ENCODE measurements at places on chromosomes 3 and 15.

GRCh38 chr15:60740787-60741354 lies 261.9 kb upstream of the ICE2 start:
- DNase-seq = no peak

DNA sequence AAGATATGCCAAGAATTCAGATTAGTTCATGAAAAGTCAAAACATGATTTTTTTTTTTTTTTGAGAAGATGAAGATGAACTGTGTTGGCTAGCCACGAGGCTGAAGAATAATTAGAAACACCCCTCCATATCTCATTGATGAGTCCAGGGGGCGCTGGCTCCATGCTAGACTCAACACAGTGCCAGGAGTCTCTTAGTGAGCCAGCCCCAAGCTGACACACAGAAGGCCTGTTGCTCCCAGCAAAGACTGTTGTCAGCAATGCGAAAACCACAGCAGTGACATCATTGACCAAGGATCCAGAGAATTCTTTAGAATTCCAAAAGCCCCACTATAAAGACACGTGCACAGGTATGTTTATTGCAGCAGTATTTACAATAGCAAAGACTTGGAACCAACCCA lies 185.2 kb downstream of the ANXA2 start:
- DNase-seq = no peak

DNA sequence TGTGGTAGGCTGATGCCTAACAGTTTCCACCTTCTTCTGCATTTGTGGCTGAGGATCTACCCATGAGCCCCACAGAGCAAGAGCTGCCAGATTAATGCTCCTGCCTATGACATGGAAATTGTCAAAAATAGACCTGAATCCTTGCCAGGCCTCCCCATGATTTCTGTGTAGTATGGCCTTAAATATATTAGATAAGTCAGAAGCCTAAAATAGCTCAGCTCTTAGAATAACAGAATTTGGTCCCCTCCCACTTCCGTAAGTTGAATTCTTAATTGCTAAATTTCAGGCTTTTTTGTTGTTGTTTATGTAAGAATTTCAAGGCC lies 129.0 kb downstream of the SERPINI1 start:
- DNase-seq = no peak

DNA sequence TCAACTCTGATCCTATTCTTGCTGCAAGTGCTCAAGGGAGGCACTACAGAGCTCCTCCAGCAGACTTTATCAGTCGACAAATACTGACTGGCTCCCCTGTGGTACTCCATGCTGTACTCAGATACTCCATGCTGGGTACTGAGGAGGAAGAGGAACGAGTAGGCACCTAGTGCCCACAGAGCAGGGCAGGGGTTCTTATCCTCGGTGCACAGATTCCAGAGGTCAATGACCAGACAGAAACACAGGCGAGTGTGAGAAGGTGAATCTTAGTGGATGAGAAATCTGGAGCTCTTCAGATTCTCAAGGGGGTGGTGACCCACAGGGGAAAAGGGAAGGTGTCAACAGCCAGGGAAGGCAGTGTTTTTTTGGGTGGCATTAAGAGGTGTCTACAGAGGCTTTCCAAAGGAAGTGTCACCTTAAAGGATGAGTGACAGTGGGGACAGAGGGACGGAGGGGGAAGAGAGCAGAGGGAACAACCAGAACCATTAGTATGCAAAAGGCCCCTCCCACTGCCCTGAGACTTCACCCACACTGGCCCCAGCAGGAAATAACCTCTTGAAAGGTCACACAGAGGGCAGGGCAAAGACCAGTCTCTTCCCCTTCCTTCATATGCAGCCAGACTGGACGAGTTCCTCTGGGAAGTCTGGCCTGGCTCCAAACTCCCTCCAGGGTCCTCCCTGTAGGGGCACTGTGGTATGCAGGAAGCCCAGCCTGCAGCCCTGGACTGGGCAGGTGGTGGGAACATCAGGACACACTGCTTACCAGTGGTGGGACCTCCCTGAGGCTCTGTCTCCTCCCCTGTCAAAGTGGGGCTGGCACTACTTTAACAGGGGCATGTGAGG lies 27.5 kb downstream of the CCDC12 start:
- no peak for DNase-seq

DNA sequence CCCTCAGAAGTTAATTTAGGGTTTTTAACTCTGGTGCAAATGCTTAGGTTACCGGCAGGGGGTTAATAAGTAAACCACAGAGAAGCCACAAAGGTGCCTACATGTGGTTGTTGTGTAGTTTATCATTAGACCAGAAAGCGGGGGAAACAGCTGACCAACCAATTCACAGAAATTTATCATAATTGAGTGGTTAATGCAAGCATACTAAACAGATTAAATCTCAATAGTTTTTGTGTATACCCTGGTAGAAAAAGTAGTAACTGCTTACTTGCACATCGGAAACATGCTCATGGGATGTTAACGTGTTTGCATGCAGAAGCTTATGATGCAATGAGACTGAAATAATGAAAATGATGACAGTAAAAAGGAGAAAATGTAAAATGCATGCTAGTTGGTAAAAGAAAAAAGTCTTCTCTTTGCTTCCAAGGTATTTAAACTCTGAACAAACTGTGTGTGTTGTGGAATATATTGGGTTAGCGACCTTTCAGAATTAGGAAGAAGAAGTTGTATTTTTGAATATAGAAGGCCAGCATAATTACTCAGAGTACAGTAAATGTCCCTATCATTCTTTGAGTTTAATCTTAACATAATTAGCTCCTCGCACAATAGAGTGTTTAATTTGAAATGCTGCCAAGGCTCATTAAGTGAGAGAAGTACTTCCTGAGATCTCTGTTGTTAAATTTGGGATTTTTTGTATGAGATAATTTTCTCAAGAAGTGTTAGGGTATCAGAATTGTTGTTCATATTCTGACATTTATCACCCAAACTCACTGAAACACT lies 316.2 kb downstream of the PTPRG start:
- no peak for DNase-seq

- DNase-seq = peak; percentile 44
These were observed 44.0 kb downstream of the EIF4E3 start for GRCh38 chr3:71681224-71681668.

DNA sequence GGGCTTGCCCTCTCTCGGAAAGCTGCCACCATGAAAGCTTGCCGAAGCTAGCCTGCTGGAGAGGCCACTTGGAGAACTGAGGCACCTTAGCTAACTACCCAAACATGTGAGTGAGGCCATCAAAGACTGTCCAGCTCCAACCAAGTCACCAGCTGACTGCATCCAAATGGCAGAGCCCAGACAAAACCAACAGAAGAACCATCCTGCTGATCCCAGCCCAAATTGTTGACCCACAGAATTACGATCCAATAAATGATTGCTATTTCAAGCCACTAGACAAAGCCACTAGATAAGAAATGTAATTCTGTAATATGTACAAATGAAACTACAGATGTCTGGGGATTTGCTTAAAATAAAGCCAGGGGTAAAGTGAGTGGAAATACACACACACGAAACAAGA lies 109.8 kb upstream of the TRPM1 start:
- no peak for DNase-seq

- DNase-seq = peak; percentile 83
These were observed 248.9 kb downstream of the THSD4 start for GRCh38 chr15:71364117-71364584.

- DNase-seq = no peak
These were observed 13.6 kb downstream of the ST8SIA2 start for GRCh38 chr15:92407321-92407720.

DNA sequence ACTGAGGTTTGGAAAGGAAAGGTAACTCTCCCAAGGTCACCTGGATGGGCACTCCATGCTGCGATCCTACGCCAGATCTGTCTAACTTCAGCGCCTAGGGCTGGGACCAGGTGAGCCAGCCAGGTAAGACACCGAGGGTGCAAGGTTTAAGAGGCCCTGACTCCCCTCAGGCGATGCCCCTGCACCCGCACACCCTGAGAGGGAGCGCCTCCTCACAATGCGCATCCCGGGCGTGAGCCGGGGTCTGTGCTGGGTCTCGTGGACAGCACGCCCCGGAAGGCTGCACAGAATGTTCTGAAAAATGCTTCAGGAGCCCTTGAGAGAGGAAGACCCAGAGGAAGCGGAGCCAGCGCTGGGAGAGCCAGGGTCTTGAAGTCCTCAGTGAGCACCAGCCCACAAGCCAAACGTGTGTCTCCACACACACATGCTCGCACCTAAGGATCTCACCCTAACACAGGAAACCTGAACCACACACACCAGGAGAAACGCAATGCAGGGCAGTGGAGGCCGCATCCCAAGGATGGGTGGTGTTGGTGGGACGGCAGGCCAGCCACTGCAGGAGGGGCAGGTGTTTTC lies 142.0 kb downstream of the ADAMTS17 start:
- no peak for DNase-seq

- peak; percentile 39 for DNase-seq
These were observed 57.0 kb downstream of the NEK10 start for GRCh38 chr3:27312044-27312668.

- DNase-seq = no peak
These were observed 80.4 kb downstream of the MYO5A start for GRCh38 chr15:52448011-52448890.

GRCh38 chr3:6251612-6252400 lies 609.1 kb upstream of the GRM7 start:
- DNase-seq = no peak

GRCh38 chr3:50623840-50624474 lies 7.0 kb downstream of the MAPKAPK3 start:
- DNase-seq = no peak

DNA sequence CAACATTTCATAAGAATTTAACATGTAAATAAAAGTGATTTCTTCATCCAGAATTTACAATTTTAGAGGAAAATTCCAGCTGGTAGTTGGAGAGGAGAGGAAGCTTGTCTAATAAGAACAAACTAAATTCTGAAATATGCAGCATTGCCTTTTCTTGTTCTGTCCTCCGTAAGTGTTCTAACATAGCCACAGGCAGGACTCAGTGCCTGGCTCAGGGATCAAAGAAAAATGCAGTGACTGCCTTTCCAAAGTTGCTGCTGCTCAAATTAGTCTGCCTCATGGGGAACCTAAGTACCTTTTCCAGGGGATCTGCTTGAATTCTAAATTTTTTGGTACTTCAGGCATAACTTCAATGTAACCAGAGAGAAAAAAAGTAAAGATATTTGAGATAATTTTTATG lies 713.0 kb upstream of the CADM2 start:
- DNase-seq = no peak

DNA sequence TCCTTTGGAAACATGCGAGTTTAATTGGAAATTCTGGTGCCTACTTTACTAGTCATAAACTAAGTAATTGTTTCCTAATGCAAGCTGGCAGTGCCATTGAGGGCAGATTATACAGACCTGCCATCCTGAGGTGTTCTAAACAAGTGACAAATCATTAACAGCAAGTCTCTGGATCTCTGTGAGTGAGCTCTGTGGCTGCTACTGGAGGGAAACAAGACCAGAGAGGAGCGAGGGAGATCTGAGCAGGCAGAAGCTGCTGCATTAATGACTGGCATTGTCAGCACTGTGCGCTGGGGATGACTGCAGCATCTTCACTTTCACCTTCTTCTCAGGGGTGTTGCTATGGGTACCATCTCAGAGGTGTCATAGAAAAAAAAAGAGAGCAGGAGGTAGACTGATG lies 308.4 kb upstream of the DPH6 start:
- DNase-seq = no peak

- no peak for DNase-seq
These were observed 11.0 kb upstream of the RAB7A start for GRCh38 chr3:128714887-128715491.

DNA sequence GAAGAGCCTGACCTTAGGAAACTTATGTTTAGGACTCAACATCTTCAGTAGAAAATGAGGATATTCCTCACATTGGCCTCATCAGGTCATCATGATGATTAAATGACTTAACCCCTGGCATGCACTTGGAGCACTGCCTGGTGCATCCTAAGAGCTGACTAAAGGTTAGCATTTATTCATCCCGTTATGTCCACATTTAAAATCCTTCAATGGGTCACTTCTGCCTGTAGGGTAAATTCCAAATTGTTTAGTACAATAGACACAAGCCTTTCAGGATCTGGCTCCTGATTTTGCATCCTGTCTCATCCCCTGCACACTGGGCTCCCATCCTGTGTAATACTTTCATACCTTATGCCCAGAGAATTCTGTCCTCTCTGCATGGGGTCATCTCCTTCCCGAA lies 195.2 kb upstream of the MCTP2 start:
- no peak for DNase-seq

GRCh38 chr3:54986294-54986693 lies 58.4 kb upstream of the LRTM1 start:
- no peak for DNase-seq

GRCh38 chr3:123764647-123765046 lies 119.5 kb downstream of the MYLK start:
- DNase-seq = no peak

DNA sequence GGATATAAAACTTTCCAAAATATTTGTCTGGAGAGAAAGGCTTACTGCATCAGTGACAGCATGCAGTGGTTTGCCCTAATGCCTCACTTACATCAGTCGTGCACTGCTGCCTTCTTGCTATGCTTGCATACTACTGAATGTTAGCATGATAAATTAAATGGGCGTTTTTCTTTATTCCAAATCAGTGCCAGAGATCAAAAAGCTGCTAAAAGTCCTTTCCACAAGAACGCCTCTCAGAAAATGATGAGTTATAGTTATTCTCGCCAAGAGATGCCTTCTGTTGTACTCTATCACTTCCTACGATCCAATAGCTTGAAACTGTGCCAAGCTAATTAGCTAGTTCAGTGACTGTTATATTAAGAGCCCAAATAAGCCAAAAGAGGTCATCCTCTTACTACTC lies 345.8 kb upstream of the ROBO2 start:
- DNase-seq = no peak

GRCh38 chr3:196047391-196048030 lies 34.4 kb downstream of the TFRC start:
- no peak for DNase-seq

GRCh38 chr3:147419781-147420224 lies 10.6 kb downstream of the ZIC1 start:
- no peak for DNase-seq

GRCh38 chr3:117553461-117553860 lies 843.9 kb downstream of the TUSC7 start:
- peak; percentile 23 for DNase-seq

Measured in RWPE1 (cell line).